ENCODE measurements at places on chromosomes 12 and 14.

- DNase-seq = no peak
These were observed 107.0 kb downstream of the ATXN7L3B start for GRCh38 chr12:74644681-74645080.

GRCh38 chr12:62586850-62587249, 120.2 kb downstream of the MON2 start:
- DNase-seq = no peak

- peak; percentile 93 for DNase-seq
These were observed 129.0 kb upstream of the HMGA2 start for GRCh38 chr12:65695113-65695865.

DNA sequence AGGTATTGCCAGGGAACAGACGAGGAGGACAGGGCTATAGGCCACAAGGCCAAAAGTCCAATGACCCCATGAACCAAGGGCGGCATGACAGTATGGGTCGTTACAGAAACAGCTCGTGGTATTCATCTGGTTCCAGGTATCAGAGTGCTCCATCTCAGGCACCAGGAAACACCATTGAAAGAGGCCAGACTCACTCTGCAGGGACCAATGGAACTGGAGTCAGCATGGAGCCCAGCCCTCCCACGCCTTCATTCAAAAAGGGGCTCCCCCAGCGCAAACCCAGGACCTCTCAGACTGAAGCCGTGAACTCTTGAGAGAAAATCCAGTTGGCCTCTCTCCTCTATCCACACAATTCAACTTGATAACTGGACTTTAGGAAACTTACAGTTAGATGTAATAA, 12.9 kb upstream of the KCNH3 start:
- DNase-seq = no peak

GRCh38 chr14:100547633-100548294, 39.5 kb downstream of the BEGAIN start:
- peak; percentile 55 for DNase-seq
